ENCODE measurements at places on chromosomes 2 and 18. TPM values are rescaled to one million over a fixed set of nuclear protein-coding genes. Genes with fewer than 3 reads are reported as not detected.

Gene PRLH
- total RNA-seq = not detected

Gene IL1F10
- total RNA-seq = not detected

Gene TRIM54
- total RNA-seq = not detected

Gene MYCN
- 1.5 TPM for total RNA-seq

Gene ALPI
- total RNA-seq = 9.4 TPM
